ENCODE measurements at places on chromosomes 11 and 22. TPM values are rescaled to one million over a fixed set of nuclear protein-coding genes. Genes with fewer than 3 reads are reported as not detected.

GTSE1 gene
- total RNA-seq = 0.55 TPM

OR8H3 gene
- not detected for total RNA-seq

EML3 gene
- 93.7 TPM for total RNA-seq

WNT7B gene
- not detected for total RNA-seq

ISX gene
- not detected for total RNA-seq

OR51B4 gene
- not detected for total RNA-seq

DGKZ gene
- 61.1 TPM for total RNA-seq

SLC22A9 gene
- not detected for total RNA-seq

TMPRSS13 gene
- 0.54 TPM for total RNA-seq

CCT8L2 gene
- total RNA-seq = not detected

ENTHD1 gene
- 0.12 TPM for total RNA-seq

MS4A8 gene
- not detected for total RNA-seq

OR5B21 gene
- total RNA-seq = not detected

FAM227A gene
- total RNA-seq = 0.78 TPM

OR8D1 gene
- total RNA-seq = not detected

EEF1G gene
- total RNA-seq = 787 TPM

NOX4 gene
- 91.9 TPM for total RNA-seq

KCNJ11 gene
- total RNA-seq = 1.0 TPM

CRACR2B gene
- 2.2 TPM for total RNA-seq

TMPRSS6 gene
- not detected for total RNA-seq

TMEM138 gene
- total RNA-seq = 31.9 TPM

TPH1 gene
- total RNA-seq = 20.0 TPM

MS4A4A gene
- 32.0 TPM for total RNA-seq

MS4A15 gene
- total RNA-seq = not detected

POU2AF3 gene
- 1.1 TPM for total RNA-seq

MICAL3 gene
- total RNA-seq = 123 TPM

VWCE gene
- total RNA-seq = 5.6 TPM

MRGPRF gene
- total RNA-seq = 75.7 TPM

OR52I1 gene
- not detected for total RNA-seq

C11orf42 gene
- not detected for total RNA-seq

LIF gene
- total RNA-seq = 4.5 TPM

PC gene
- 15.9 TPM for total RNA-seq

OR56A1 gene
- 0.13 TPM for total RNA-seq

CAVIN3 gene
- total RNA-seq = 167 TPM

LSP1 gene
- 128 TPM for total RNA-seq

APOA4 gene
- not detected for total RNA-seq

EIF3D gene
- 122 TPM for total RNA-seq

CECR2 gene
- total RNA-seq = 2.1 TPM

SLC7A4 gene
- 0.15 TPM for total RNA-seq

ACP2 gene
- total RNA-seq = 20.6 TPM

MYH9 gene
- 1,564 TPM for total RNA-seq

PVALB gene
- not detected for total RNA-seq

MB gene
- total RNA-seq = not detected

PLEKHA7 gene
- total RNA-seq = 9.9 TPM

TRIM21 gene
- 15.8 TPM for total RNA-seq

SORL1 gene
- total RNA-seq = 37.2 TPM

MAP6 gene
- total RNA-seq = 13.8 TPM

JAML gene
- total RNA-seq = 29.5 TPM

DDI1 gene
- total RNA-seq = not detected

GLYATL1 gene
- total RNA-seq = not detected

TEAD1 gene
- total RNA-seq = 64.9 TPM

All from aorta (tissue), 5 donors.